ENCODE measurements at places on chromosomes 1 and 21.

- no peak for DNase-seq
These were observed 13.2 kb upstream of the SSX2IP start for GRCh38 chr1:84703431-84703830.

- no peak for DNase-seq
These were observed 16.5 kb upstream of the SETDB1 start for GRCh38 chr1:150909585-150910180.

GRCh38 chr1:220336391-220337031 lies 64.3 kb upstream of the RAB3GAP2 start:
- no peak for DNase-seq

- peak; percentile 4 for DNase-seq
These were observed 479.3 kb upstream of the RUNX1 start for GRCh38 chr21:35528116-35529042.

DNA sequence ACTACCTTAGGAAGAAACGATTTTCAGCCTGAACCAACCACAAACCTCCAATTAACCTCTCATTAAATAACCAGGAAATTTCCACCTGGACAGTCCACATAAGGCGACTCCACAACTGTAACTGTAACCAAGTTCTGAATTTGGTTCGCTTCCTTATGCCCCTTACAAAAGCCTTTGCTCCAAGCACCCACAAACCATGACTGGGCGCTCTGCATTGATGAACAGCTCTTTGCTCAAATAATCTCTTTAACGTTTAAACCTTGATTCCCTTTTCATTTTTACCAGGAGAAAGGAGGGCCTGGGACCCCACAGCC lies 38.2 kb upstream of the ZNF124 start:
- DNase-seq: peak; percentile 6

DNA sequence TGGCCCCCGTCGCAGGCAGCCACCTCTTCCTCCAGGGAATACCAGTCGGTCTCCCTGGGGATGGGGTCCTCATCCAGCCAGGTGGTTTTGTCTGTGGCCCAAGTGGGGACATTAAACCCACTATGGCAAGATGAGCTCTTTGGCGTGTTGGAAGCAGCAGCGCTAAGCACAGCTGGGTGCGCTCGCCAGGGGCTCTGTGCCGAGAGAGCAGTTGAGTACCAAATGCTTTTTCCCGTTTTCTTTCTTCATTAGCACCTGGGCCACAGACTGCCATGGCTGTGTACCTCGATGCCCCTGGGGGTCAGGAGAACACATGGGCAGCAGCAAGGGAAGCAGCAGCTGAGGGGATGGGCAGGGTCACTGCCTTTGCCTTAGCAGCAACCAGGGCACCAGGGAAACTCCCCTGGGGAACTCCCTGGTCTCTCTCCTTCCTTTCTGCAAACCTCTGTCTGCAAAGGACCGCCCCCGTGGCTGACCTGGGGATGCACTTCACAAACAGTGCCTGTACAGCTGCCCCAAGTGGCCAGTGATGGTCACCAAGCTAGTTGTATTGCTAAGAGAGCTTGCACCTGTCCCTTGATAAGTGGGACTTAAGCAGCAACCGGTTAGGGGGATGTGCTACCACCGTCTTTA lies 31.1 kb downstream of the EDARADD start:
- DNase-seq: no peak

DNA sequence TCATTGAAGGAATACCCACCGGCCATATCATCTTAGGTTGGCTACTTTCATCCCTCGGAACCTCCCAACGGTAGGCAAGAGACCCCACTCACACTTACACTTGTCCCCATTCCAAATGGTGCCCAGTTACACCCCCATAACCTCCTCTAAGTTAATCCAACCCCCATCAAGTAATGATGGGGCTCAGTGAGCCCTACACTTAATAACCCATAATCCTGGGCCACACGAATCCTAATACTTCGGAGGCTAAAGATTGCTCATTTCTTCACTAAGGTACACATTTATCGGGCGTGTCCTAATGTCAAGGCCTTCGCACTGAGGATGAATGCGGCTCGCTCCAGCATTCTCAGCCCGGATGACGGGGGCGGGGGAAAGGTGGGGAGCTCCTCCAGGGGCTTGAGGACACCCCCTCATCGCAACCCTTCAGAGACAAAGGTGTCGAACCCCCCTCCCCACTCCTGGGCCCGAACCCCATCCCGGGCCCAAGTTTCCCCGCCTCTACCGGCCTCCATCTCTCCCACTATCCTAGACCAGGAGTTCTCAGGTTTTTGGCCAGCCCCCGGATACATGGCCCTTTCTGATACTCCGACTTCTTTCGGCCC lies 435 bp downstream of the ILF2 start:
- no peak for DNase-seq

DNA sequence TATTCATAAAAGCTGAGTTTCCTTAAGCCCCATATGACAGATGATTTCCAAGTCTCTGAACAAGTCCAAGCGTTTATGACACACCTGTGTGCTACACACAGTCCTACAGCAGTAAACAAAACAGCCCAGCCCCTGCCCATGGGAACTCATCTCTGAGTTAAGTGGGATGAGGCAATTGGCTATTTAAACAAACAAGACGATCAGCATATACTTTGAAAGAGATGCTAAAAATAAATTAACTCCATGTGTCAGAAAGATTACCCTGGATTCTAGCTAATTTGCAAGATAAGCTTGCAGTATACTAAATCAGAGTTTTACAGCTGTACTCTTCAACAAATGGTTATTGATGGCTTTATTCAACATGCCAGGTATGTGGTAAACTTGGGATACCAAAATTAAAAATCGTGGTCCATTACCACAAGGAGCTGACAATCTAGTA lies 7.0 kb downstream of the PSMG1 start:
- no peak for DNase-seq

DNA sequence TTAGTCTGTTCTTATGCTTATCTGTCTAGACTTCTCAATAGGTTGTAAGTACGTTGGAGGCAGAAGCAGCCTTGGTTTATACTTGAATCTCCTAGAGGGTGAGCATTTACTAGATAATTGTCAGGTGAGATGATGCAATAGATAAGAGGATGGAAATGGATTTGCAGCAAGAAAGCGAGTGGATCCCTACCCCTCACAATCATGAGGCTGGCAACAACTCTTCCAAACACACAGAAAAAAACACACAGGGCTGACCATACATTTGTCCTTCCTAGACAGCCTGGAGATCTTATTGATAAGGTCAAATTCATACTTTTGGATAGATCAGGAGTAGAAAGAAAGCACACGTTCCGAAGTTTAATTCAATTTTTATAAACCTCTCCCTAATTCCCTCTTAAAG lies 481.4 kb upstream of the CAMK1G start:
- no peak for DNase-seq

DNA sequence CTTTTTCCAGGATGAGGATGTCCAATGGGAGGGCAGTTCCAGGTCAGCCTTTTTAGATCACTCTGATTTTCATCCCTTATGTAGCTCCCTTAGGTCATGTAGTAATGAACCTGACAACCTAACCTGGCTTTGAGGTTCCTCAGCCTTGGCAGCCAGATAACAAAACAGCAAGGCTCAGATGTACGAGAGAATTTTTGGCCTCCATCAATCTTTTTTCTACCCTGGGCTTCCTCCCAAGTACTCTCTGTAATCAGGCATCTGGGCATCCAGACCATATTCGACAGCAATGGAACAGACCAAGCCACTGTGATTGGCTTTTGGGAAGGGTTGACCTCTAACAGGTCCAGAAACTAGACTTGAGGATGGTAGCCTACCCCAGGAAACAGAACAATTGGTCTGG lies 38.6 kb downstream of the KCNH1 start:
- DNase-seq: no peak

DNA sequence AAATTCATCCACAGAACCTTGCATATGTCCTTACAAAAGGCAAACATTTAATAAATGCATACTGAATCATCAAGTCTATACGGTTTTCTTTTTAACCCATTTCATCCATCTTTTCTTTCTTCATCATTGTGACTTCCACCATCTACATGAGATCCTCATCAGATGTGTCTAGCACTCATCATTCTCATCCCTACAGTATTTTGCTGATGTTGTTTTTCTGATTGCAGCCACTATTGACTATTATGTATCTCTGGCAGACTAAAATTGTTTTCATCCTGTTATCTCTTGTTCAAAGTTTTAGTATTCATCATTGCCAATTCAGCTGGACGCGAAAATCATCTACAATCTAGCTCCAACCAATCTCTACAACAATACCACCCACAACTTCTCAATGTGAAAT lies 5.9 kb downstream of the LRIF1 start:
- no peak for DNase-seq

DNA sequence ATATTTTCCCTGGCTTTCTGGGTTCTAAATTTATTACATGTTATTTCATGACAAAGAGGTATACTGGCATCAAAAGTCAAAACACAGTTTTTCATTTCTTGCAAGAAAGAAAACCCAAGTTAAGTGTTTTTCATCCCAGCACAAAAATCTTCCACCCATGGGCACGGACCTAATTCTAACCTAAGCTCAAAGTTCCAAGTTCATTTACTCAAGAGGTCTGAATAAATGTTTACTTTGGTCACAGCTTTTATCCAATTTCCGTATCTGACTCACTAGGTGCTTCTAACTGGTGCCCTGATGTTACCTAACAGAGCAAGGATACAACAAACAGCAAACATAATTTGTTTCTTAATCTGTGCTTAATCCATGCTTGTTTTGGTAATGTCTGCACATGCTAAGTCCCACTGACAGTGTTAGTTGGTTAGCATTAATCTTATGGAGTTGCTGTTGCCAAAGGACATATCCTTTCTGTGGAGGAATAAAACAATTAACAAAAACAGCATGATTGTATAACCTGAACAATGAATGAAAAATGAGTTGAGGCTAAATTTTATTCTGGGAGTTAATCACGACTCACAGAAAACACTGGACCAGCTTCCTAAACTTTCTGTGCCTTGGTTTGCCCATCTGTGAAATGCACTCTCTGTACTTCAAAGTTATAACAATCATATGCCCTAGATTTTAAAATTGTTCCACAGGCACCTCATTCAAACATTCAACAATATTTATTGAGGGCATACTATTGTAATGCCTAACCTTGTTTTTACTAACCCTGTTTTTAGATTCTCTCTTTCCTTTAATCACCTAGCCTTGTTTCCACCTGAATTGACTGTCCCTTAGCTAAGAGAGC lies 4.2 kb upstream of the CHD1L start:
- no peak for DNase-seq

DNA sequence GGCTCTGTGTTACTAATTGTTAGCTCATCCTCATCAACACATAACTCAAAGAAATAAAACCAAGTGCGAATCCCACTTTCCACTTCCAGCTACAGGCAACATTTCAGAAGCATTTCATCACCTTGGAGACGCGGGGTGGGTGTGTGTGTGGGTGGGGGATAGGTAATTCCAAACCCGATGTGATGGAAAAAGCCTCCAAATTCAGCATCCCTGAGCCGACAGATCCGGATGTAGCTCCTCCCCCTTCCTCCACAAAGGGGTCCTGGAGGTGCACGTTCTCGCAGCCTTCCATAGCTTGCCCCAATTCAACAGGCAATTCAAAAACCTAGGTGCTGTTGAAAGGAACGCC lies 486 bp downstream of the HSPA13 start:
- DNase-seq: no peak

DNA sequence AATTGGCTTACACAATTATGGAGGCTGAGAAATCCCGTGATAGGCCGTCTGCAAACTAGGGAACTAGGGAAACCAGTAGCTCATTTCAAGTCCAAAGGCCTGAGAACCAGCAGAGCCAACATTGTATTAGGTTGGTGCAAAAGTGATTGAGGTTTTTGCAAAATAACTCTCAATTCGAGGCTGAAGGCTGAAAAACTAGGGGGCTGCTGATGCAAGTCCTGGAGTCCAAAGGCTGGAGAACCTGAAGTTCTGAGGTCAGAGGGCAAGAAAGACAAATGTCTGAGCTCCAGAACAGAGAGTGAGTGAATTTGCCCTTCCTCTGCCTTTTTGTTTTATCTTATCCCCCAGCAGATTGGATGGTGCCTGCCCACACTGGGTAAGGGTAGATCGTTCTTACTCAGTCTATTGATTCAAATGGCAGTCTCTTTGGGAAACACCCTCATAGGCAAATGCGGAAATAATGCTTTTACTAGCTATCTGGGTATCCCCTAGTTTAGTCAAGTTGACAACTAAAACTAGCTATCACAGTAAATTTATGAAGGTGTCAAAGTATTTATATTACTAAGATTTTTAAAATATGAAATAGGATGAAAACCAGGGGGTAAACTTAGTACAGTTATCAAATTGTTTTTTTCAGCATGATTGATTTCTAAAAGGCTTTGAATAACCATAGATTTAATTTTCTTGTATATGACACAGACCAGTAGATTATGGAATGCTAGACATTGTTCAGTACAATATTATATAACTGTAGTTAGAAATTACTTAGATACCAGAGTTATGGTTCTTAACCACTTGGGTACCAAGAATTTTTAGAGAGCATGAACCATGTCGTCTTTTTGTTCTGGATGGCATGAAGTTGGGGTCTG lies 15.4 kb downstream of the RABGAP1L start:
- DNase-seq: no peak

All from urothelium cell line (cell line).